ENCODE measurements at places on chromosomes 11 and 22. TPM values are rescaled to one million over a fixed set of nuclear protein-coding genes. Genes with fewer than 3 reads are reported as not detected.

- H3K4me1 ChIP-seq = no peaks in the 10 kb centered on the region
- H3K27me3 ChIP-seq = no peaks in the 10 kb centered on the region
- 0 out of 2 replicates have a peak, but pooled peaks cover 4% of the 10 kb centered on the region for H3K36me3 ChIP-seq
- H3K27ac ChIP-seq = no peak overlapping the region
These were observed 22.2 kb upstream of the CTSD start for GRCh38 chr11:1785749-1786413.

DNA sequence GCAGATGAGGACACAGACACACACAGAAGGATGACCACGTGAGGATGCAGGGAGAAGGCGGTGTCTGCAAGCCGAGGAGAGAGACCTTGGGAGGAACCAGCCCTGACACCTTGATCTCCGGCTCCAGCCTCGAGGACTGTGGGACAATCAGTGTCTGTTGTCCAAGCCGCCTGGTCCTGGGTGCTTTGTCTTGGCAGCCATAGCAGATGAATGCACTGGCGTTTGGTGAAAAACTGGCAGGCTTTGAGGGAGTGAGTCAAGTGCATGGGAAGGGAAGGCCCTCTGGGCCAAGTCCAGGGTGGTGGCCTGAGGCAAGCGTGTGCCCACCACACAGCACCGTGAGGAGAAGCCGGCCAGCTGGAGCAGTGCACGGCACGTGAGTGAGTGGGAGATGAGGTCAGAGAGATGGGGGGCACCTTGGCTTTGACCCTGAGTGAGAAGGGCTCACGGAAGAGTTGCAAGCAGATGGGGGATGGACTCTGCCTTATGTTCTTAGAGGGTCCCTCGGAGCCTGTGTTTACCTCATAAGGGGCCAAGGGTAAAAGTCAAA lies 12.4 kb upstream of the BRSK2 start:
- H3K27ac ChIP-seq = no peak overlapping the region
- no peak for DNase-seq
- no peaks in the 10 kb centered on the region for H3K27me3 ChIP-seq
- no peaks in the 10 kb centered on the region for H3K36me3 ChIP-seq
- no peak overlapping the region for H3K4me3 ChIP-seq

DNA sequence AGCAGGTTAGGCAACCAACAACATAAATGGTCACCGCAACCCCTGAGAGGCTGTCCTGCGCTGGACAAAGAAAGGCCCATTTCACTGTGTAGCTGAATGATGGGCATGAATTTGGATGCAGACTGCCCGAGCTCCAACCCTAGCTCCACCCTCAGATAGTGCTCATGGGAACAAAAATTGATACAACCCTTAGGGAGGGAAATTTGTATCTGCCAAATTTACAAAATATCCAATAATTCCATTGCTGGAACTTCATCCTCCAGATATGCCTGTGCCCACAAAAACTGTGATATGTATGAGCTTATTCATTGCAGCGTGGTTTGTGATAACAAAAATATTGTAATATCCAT lies 2.0 kb downstream of the MS4A8 start:
- no peak overlapping the region for H3K4me3 ChIP-seq
- no peaks in the 10 kb centered on the region for H3K4me1 ChIP-seq
- DNase-seq = no peak
- no peaks in the 10 kb centered on the region for H3K36me3 ChIP-seq
- no peaks in the 10 kb centered on the region for H3K27me3 ChIP-seq

GRCh38 chr11:69515271-69516245 lies 34.1 kb downstream of the LINC01488 start:
- peaks cover 13% of the 10 kb centered on the region for H3K36me3 ChIP-seq
- H3K4me1 ChIP-seq = peaks cover 2% of the 10 kb centered on the region
- DNase-seq = no peak
- H3K4me3 ChIP-seq = no peak overlapping the region
- no peak overlapping the region for H3K27ac ChIP-seq

- no peak overlapping the region for H3K4me3 ChIP-seq
- peaks cover 8% of the 10 kb centered on the region for H3K36me3 ChIP-seq
- DNase-seq = no peak
- H3K27me3 ChIP-seq = no peaks in the 10 kb centered on the region
- no peaks in the 10 kb centered on the region for H3K4me1 ChIP-seq
- no peak overlapping the region for H3K27ac ChIP-seq
These were observed 26.1 kb downstream of the APIP start for GRCh38 chr11:34890089-34890488.

GRCh38 chr11:95923728-95924413 lies at the start of gene MTMR2:
Gene MTMR2, minus strand, starts transcription at chr11:95924107. Its CDS starts 153 bp downstream, at chr11:95923954.
- H3K4me3 ChIP-seq = peak within 1 kb of the TSS; percentile 93
- peak within 1 kb of the TSS; percentile 83 for H3K27ac ChIP-seq
- DNase-seq = peak; percentile 88
- H3K4me1 ChIP-seq = peaks cover 3% of the 10 kb centered on the region
- H3K27me3 ChIP-seq = no peaks in the 10 kb centered on the region
- H3K36me3 ChIP-seq = no peaks in the 10 kb centered on the region

DNA sequence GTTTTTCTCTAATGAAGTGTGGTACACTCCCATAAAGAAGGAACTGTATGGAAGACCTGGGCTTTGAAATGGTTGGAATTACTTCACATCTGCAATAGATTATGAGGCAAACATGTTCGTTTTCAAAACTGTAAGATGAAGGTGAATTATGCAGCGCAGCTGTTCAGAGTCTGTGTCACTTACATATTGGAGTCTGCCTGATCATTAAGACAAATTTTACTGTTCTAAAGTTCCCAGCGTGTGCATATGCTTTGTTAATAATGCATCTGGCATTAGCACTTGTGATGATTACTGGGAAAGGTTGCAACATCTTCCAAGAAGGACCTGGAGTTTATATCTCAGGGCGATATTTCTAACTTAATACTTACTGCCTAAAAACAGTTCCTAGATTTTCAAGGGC lies 255.2 kb upstream of the ZC3H12C start:
- no peaks in the 10 kb centered on the region for H3K4me1 ChIP-seq
- no peaks in the 10 kb centered on the region for H3K36me3 ChIP-seq
- no peak for DNase-seq
- H3K27ac ChIP-seq = no peak overlapping the region
- H3K27me3 ChIP-seq = no peaks in the 10 kb centered on the region

The OR51E1 gene
- total RNA-seq = not detected

The GRIA4 gene
- 0.46 TPM for total RNA-seq

Measured in H9 (cell line).